ENCODE measurements at places on chromosomes 2 and 18. TPM values are rescaled to one million over a fixed set of nuclear protein-coding genes. Genes with fewer than 3 reads are reported as not detected.

DNA sequence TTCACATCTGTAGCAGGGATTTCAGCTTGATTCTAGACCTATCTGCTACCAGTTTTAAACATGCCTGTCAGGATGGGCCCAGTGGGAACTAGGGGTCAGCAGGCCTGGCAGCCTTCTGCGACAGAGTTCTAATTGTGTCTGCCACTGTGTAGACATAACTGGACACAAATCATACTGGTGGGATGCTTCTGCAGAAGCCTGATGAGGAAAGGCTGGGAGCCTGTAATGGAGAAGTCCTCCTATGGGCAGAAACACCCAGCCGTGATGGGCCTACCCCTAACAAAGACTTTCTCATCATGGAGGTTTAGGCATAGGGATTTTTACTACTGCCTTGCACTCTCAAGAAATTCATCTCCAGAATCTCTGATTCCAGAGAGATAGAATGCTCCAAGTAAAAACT, 166.9 kb downstream of the PDE11A start:
- DNase-seq, result no peak

The NDC80 gene
- 14.9 TPM for total RNA-seq

The CCT4 gene
- total RNA-seq, result 134 TPM

The TDRD15 gene
- 0.20 TPM for total RNA-seq

The UNC80 gene
- total RNA-seq, result 37.8 TPM

The ALK gene
- 12.4 TPM for total RNA-seq

The LYPD1 gene
- total RNA-seq, result 50.9 TPM

All from spinal cord (tissue), 10 donors.